A549 treated with RU486 at 1 μM for 4 hours (cell line): ENCODE measurements at places on chromosomes 16 and 17. TPM values are rescaled to one million over a fixed set of nuclear protein-coding genes. Genes with fewer than 3 reads are reported as not detected.

Gene C16orf78
- not detected in 5 replicates for total RNA-seq

Gene TAT
- 0.03 to 0.06 TPM in 2 of 5 replicates, not detected in the others for total RNA-seq

Gene MYH1
- not detected in 5 replicates for total RNA-seq

Gene GPR142
- total RNA-seq, result 0.07 TPM in 1 of 5 replicates, not detected in the others

Gene DLX3
- 0.05 to 0.10 TPM (median 0.10 TPM) in 4 of 5 replicates, not detected in the other for total RNA-seq

Gene CDT1
- total RNA-seq, result 20.7 to 35.5 TPM (median 32.4 TPM) in 5 replicates

Gene CD300E
- not detected in 5 replicates for total RNA-seq

Gene TP53TG3B
- total RNA-seq, result 0.28 to 0.31 TPM in 2 of 5 replicates, not detected in the others

Gene SLC9A5
- 0.89 to 1.6 TPM (median 1.4 TPM) in 5 replicates for total RNA-seq

Gene FOXL1
- 0.88 to 1.7 TPM (median 1.1 TPM) in 5 replicates for total RNA-seq

Gene CHP2
- not detected in 5 replicates for total RNA-seq

Gene PLLP
- total RNA-seq, result 1.3 to 1.6 TPM (median 1.3 TPM) in 5 replicates

Gene HAS3
- total RNA-seq, result 38.9 to 59.6 TPM (median 52.0 TPM) in 5 replicates

Gene PRAC1
- not detected in 5 replicates for total RNA-seq

Gene TNP2
- not detected in 5 replicates for total RNA-seq

Gene SSTR5
- total RNA-seq, result 0.20 to 0.33 TPM (median 0.25 TPM) in 5 replicates
